ENCODE measurements at places on chromosomes 11 and 22.
A peak's percentile ranks its signal among the peaks of the same experiment; 100 is the strongest.

DNA sequence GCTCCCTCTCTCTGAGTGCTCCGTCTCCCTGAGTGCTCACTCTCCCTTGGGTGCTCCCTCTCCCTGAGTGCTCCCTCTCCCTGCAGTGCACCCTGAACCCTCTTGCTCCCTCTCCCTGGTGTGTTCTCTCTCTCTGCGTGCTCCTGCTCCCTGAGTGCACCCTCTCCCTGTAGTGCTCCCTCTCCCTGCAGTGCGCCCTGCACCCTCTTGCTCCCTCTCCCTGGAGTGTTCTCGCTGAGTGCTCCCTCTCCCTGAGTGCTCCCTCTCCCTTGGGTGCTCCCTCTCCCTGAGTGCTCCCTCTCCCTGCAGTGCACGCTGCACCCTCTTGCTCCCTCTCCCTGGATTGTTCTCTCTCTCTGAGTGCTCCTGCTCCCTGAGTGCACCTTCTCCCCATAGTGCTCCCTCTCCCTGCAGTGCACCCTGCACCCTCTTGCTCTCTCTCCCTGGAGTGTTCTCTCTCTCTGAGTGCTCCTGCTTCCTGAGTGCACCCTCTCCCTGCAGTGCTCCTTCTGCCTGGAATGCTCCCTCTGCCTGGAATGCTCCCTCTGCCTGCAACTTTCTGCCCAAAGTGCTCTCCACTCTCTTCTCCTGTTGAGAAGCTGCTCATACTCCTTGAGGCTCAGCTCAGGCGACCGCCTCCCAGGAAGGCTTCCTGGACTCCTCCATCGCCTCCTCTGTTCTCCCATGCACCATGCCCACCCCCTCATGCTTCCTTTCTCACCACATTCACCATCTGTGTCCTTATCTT lies 48.4 kb upstream of the WNT7B start:
- no peak for DNase-seq

DNA sequence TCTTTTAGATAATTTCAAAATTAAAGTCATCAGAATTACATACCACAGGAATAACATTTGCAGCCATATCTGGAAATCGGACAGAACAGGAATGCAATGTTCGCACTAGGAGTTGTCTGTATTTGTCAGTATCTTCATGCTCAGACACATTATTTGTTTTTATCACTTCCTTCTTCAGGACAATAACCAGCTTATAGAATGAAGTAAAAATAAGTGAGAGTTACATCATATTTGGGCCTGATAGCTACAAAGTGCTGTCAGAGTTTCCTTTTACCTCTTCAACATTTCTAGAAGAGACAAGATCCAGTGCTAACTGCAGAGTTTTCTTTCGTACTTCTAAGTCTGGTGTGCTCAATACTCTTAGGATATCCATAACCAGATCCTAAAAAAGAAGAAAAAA lies 18.9 kb downstream of the COPB1 start:
- no peak for DNase-seq

DNA sequence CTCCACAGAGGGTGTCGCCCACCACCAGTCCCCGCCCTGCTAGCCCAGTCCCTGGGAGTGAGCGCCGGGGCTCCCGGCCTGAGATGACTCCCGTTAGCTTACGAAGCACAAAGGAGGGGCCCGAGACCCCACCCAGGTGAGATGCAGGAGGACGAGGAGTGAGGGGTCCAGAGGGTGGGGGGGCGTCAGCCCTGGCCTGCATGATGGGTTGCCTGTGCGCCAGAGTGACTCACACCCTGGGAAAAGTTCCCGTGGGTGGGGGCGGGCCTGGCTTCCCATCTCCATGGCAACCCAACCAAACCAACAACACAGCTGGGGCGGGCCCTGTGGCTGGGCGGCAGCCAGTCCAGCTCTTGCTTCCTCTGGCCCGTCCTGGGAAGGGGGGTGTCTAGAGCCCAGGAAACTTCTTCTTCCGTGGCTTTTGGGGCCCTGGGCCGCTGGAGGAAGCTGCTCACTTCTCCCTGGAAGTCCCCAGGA lies 4.5 kb downstream of the GAS2L1 start:
- DNase-seq: peak; percentile 41

DNA sequence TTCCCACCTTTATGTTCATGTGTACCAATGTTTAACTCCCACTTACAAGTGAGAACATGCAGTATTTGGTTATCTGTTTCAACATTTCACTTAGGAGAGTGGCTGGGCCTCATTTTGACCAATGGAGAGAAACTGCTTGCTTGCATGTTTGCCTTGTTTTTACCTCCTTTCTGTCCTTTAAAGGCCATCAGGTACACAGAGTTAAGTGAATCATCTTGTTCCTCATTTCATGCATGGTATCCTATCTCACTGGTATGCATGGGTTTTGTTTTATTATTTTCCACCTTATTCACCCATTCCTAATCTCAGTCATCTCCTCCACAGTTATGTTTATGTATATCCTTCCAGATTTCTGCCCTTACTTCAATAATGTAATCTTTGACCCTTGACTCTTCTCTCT lies 101.0 kb downstream of the ELP4 start:
- DNase-seq: no peak

DNA sequence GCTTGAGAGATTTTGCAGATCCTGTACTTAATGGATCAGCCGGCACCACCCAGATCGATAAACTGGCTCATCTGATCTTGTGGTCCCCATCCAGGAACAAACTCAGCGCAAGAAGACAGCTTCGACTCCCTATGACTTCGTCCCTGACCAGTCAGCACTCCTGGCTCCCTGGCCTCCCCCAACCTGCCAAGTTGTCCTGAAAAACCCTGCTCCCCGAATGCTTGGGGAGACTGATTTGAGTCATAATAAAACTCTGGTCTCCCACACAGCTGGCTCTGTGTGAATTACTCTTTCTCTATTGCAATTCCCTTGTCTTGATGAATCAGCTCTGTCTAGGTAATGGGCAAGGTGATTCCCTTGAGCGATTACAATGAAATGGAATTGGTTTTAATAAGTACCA lies 29.5 kb downstream of the OR2AG2 start:
- no peak for DNase-seq

DNA sequence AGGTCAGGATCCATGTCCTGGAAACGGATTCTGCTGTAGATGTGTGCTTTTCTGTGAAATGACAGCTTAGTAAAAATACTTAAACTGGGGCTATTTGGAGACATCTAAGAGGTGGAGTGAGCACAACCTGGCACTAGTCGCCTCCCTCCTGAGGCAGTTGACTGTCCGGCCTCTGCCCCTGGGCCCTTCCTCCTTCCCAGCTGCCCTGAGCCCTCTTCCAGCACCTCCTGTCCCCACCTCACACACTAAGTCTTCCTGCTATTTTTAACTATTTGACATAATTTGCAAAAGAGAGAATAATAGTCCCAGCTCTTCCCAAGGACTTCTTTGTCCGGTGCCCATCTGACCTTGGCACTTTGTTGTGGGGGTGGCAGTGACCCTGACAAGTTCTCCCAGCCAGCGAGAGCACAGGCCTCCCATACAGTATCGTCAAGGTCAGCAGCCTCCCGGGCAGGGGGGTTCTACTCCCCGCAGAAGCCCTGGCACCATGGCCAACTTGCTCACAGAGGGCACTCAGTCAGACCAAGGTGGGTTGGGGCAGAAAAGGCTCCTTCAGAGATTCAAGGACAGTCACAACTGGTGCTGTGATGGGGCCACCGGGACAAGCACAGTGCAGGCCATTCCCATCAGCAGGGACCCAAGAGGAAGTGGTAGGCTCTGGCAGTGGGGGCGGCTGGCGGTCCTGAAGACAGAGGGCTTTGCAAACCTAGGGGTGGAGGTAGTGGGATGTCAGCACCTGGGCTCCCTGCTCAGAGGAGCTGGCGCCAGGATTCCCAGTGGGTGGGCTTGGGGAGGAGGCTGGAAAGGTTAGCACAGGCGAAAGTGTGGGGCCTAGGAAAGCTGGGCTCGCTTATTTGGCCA lies 5.5 kb upstream of the NEAT1 start:
- no peak for DNase-seq

DNA sequence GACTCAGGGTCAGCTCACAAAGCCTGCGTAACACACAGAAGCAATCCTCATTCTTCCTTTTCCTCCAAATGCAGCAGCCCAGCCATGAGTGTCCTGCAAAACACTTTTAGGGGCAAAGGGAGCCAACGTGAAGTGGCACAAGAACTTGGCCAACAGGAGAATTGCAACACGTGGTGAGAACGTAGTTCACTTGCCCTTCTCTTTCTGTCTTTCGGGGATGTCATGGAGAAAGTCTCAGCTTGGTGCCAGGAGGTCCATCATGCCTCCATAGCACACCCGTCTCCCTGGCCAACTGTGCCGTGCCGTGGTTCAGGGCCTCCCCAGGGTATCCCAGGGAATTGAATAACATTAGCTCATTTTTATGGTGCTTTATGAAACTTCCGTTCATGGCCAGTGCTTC lies 98.5 kb upstream of the ANO1 start:
- no peak for DNase-seq

GRCh38 chr22:38554281-38554680 lies 15.7 kb downstream of the DMC1 start:
- no peak for DNase-seq

- no peak for DNase-seq
These were observed 9.9 kb downstream of the CCND1 start for GRCh38 chr11:69650832-69651344.

All from NCI-H1694 (cell line).